Gastroesophageal sphincter (tissue), 4 donors: ENCODE measurements at places on chromosomes 5 and 9. TPM values are rescaled to one million over a fixed set of nuclear protein-coding genes. Genes with fewer than 3 reads are reported as not detected.
A peak's percentile ranks its signal among the peaks of the same experiment; 100 is the strongest.

Gene ECM2
- total RNA-seq, result 8.2 TPM

Gene OR1J2
- not detected for total RNA-seq

Gene CTSV
- total RNA-seq, result not detected

DNA sequence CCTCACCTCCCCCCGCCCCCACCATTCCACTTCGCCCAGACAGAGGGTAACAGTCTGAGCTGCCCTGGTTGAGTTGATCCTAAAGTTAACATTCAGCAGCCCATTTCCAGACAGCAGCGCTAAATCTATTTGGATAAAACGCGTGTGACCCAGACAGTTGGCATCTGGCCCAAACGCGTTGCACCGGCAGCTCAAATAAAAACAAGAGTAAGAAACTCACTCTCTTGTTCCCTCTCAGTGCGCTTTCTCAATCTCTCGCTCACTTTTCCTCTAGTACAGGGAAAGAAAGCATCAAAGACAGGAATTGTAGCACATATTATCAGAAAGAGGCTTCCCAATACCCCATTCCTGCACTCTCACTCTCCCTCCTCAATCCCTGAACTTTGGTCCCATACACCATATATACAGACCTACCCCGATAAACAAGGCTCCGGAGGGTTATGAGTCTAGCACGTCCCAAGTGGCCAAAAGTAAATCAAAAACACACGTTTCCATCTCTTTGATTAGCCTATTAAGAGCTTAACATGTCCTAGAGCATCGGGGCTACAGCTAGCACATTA, 1.3 kb downstream of the ADAMTS6 start:
- ATAC-seq, result peak; percentile 46

GRCh38 chr5:38780945-38781344, 64.9 kb upstream of the OSMR start:
- ATAC-seq, result peak; percentile 46

- ATAC-seq, result no peak
Measured at GRCh38 chr9:95225076-95225725, 92.3 kb downstream of the FANCC start.

DNA sequence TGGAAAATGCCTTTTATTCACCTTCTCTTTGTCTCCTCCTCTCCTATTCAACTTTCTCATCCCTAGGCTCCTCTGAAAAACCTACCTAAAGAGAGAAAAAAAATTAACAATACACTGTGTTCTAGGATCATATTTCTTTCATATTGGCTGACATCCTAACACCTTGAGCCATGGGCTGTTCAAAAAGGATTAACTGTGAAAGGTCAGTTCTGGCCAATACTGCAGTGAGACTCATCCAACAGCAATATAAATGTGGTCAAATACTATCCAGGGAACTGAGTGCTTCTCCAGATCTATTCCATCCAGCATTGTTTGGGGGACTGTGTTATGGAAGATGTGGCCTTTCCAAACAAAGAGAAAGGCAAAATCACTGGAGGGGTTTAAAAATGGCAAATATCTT, 131.1 kb upstream of the MOCS2 start:
- ATAC-seq, result no peak

DNA sequence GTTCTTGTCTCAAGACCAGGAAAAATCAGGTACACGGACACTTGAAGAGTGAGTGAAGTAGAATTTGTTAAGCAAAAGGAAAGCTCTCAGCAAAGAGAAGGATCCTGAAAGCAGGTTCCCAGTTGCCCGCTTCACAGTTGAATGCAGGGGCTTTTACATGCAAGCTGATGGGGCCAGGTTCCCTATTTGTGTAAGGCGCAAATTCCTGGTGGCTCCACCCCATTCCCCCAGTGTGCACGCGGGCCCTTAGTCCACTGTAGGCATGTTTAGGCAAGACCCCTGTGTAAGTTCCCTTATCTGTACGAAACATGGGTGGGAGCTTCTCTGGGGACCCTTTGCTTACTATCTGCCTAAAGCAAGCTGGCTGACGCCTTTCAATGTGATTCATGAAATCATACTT, 2.7 kb upstream of the AGTPBP1 start:
- no peak for ATAC-seq

DNA sequence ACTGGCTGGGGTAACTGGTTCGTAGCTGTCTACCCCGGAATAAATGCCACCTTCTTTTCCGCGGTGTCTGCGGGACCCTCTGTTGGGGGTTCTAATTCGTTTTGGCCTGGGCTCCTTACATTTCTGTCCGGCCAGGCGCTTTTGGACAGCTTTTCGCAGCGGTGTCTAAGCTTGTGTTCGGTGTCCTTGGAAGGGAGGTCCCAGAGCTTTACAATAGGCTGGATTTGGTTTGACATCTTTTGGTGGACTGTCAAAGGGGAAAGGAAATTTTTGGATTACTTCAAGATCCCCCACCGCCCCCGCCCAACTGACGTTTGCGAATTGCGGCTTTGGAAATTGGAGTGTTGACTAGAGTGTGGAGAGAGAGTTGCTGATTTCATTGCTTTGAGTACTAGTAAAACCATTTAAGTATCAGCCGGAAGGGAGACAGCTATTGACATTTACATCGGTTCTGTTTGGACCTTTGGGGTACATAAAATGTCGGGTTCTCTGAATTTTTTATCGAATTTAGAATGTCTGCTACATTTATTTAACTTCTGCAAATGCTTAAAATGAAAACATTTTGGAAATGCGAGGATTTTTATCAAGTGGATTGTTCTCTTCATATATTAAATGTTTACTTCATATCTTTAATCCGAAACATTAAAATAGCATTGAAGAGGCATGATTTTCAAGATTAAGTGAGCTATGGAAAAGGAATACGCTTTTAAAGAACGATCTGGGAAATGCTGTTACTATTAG, 4.7 kb upstream of the PURA start:
- no peak for ATAC-seq

DNA sequence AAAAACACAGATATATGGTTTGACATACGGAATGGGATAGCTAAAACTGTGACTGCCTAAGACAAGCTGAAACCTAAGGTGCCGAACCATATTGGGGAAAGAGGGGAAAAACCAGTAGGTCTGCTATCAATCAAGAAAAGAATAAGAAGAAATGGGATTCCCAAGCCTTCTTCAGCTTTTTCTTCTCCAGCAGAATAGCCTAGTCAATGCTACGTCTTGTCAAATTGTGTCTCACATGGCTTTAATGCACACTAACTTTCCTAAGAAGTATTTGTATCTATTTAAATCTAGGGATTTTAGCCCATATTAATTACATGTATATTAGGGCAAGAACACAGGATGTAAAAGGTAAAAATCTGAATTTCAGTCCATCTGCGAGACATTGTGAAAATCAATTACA, 797 bp upstream of the FBXO38 start:
- ATAC-seq, result no peak

DNA sequence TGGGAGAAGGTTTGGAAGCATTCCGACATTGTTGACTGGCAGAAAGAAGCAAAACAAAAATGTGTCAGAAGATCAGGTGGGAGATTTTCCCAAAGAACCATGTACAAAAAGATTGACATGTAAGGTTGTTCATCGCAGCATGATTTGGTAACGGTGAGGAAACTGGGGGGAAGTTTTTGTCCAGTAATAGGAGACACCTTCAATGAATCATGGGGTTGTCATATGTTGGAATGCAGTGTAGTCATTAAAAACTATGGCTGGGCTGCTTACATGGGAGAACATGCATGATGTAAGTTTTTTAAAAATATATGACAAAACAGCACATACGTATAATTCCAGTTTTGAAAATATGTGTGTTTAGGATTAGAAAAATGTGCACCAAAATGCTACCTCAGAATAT, 50.5 kb downstream of the HSD17B3 start:
- ATAC-seq, result no peak

GRCh38 chr9:137275203-137275587, 2.3 kb upstream of the TOR4A start:
- no peak for ATAC-seq

DNA sequence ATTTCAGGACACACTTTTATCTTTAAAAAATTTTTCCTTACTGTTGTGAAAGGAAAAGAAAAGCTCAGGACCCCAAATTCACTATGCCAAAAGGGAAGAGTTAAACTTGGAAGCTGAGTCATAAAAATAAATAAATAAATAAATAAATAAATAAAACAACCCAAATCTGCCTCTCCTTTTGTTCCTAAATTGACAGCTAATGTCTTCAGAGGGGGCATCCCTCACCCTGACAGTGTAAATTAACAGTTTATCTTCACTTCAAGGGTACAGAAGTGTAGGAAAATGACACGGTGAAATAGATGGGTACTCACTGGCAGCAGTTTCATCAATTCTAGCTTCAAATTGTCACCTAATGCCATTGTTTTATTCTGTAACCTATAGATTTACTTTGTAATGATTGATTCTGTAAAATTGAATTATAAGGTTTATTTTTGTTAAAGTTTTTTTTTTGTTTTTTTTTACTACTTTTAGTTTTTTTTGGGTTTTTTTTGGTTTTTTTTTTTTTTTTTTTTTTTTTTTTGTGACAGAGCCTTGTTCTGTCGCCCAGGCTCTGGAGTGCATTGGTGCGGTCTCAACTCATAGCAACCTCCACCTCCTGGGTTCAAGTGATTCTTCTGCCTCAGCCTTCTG, 18.5 kb upstream of the ANXA1 start:
- no peak for ATAC-seq

DNA sequence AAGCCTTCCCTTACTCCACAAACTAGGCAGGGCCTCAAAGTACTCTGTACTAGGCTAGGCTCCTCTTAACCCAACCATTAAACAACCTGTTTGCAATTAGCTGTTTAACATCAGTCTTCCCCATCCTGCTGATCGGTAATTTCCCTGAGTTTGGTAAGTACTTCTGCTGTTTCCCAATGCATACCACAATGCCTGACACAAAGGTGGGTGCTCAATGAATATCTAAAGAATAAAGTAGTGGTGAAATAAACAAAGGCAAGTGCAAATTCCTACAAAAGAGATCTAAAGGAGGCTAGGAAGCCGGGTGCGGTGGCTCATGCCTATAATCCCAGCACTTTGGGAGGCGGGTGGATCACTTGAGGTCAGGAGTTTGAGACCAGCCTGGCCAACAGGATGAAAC, 25.0 kb downstream of the FBXW2 start:
- ATAC-seq, result no peak

GRCh38 chr9:126232461-126232860, 94.2 kb upstream of the MVB12B start:
- ATAC-seq, result no peak

DNA sequence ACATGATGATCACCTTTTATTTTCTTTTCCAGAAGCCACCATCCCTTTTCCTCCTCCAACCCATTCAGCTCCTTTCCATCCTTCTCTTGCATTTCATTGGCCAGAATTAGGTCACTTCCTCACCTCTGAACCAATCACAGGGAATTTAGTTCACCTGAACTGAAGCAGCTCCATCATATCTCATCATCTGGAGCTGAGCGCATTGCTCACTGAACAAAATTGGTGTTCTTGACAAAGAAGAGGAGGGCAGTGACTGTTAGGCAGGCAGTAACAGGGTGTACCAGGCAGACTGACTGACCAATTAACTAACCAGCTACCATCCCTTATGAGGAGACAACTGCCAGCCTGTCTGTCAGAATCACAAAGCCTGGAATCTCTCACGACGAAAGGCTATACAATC, 1.8 kb upstream of the ZNF354A start:
- ATAC-seq, result no peak

DNA sequence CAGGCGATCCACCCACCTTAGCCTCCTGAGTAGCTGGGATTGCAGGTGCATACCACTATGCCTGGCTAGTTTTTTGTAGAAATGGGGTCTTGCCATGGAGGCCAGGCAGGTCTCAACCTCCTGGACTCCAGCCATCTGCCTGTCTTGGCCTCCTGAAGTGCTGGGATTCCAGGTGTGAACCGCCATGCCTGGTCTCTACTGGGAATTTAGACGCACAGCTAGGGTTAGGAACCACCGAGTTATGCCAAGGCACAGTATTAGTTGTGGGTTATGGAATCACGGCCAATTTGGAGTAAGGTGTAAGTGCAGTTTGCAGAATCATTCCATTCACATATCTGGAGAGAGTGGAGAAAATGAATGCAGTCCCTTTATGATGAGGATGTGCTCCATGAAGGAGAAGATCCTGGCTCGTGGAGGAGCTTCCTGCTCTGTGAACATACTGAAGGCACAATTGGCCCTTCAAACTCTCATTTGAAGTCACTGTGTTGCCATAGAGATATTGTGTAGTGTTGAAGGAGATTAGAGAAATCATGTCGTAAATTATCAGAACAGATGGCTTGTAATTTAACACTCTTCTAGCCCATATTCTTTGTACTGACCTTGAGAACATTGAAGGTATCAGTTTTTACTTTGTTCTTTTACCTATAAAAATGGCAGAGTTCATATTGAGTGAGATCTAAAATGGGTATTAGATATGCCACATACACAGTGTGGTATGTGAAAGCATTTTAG, 18.8 kb downstream of the TRIO start:
- ATAC-seq, result no peak

GRCh38 chr5:170747851-170748250, 35.7 kb upstream of the GABRP start:
- ATAC-seq, result no peak
